ENCODE measurements at places on chromosomes 12 and 14.

GRCh38 chr14:26605602-26606001, 7.8 kb upstream of the NOVA1 start:
- DNase-seq = no peak

DNA sequence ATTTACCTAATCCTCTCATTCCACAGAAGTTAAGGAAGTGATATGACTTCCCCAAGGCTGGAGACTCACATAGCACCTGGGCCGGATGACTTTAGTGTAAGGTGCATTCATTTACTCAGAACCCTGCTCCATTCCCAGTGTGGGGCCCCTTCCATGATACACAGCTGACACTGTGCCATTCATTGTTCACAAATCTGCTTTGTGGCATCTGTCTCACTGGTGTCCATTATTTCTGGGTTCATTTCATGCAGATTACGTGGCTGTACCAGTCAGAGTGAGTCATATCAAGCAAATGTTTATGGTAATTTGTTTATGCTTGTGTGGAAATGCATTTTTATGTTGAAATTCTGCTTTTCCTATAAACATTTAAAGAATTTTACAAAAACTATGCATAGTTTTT, 5.2 kb downstream of the ANO4 start:
- no peak for DNase-seq

GRCh38 chr12:28569698-28570411, 379.6 kb downstream of the CCDC91 start:
- DNase-seq = peak; percentile 51

DNA sequence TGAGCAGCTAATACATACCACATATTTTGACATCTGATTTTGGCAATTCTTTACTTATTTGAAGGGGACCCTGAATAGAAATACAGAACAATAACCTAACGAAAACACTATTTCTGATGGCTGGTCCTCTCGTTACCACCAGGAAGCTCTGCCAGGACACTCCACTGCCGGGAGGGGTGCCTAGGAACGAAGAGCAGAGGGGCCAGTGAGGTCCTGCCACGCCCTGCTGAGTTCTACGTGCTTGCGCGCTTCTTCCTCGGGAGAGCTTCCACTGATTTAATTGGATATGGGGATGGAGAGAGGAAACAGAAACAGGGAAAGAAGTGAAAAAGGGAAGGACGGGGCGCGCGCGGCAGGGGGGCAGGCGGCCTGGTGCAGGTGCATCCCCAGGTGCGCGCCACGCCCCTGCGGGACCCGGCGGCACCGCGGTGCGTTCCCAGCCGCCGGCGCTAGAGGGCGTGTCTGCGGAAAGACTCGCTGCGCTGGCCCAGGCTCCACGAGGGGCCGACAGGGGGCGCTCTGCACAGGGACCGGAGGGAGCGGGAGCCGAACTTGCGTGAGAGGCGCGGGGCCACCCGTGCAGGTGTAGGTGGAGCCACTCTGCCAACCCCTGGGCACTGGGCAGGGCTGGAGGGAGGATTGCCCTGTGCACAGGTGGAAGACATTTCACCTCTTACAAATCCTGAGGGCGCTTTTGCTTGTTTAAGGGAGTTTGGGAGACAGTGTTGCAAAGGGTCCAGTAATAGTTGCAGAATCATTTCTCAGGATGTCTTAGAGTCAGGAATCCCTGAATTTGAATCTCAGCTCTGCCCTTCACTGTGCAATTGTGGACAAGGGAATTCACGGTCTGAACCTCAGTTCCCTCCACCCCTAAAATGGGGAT, 986.3 kb upstream of the TMEM132C start:
- no peak for DNase-seq

- no peak for DNase-seq
Measured at GRCh38 chr12:48118284-48118871, 786 bp upstream of the PFKM start.

DNA sequence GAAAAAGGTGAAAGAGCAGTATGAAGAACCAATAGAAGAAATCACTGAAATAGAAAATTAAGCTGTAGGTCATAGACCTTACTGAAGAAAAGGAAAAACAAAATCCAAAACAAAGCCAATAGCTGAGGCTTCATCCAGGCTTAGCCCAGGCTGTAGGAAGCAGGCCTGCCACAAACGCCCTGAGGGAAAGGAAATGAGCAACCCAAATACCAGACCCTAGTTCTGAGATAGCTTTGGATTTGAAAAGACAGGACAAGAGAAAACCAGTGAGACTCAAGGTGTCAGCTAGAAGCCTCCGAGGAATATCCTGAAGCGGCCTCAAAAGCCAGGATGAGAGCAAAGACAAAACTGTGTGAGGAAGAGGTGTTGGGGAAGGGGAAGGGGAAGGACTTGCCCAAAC, 79.2 kb downstream of the FERMT2 start:
- DNase-seq = no peak

- DNase-seq = no peak
Measured at GRCh38 chr14:49621114-49621881, 699 bp downstream of the MGAT2 start.

DNA sequence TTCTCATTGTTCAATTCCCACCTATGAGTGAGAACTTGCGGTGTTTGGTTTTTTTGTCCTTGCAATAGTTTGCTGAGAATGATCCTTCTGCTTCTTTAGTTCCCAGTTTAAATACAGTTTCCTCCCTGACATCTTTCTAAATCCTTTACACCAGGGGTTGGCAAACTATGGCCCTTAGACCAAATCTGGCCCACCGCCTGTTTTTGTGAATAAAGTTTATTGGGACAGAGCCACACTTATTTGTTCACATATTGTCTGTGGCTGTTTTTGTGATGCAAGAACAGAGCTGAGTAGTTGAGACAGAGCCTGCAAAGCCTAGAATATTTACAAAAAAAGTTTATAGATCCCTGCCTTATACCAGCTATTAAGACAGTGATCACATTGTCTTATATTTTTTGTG, 53.7 kb downstream of the SERPINA10 start:
- no peak for DNase-seq

DNA sequence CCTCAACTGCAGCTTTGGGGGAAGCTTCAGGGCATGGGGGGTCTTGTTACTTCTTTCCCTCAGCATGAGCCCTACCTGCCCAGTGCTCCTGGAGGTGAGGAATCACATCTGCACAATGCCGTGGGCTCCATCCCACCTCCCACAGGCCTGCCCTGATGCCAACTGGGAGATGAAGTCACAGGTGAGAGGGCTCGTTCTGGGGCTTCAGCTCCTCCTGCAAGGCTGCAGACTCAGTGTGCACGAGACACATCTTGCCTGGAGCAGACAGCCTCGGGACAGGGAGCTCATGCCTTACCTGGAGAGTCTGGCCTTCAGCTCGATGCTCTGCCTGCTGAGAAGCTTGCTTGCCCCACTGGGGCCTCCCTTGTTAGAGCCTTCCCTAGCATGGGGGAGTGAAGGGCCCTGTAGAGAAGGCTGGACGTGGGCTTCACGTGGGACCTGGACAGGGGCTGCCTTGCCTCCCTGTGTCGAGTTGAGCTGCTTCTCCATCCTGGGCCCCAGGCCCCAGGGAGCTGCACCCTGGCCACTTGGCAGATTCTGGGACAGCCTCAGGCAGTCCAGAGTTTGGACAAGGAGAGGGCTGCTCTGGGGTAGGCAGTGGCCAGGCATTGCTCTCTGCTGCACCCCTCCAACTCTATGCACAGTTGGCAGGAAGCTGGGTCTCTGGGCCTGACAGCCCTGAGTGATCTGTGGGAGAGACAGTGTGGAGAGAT, 171.4 kb downstream of the KIF26A start:
- DNase-seq = no peak

GRCh38 chr14:61503167-61503801, 181.9 kb downstream of the PRKCH start:
- no peak for DNase-seq
